Effector memory CD4-positive, alpha-beta T cell (primary cell): ENCODE measurements at places on chromosomes 7 and 10.

DNA sequence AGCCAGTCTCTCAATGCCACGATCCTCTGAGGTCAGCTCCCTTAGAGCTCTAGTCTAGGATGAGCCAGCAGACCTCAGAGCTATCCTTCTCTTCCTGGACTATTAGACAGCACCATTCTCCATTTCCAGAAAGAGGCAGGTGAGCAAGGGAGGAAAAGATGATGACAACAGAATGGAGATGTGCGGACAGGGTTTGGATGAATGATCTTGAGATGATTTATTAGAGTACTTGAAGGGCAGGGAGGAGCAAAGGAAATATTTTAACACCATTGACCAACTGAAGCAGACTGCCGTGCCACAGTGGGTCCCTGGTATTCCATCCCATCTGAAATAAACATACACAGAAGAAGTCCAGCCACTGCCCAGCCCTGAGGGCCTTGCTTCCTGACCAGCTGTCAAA is 94.3 kb downstream of the CFAP58 start:
- H3K4me3 ChIP-seq, result no peak overlapping the region
- no peaks in the 10 kb centered on the region for H3K36me3 ChIP-seq
- H3K27ac ChIP-seq, result no peak overlapping the region
- DNase-seq, result no peak
- H3K27me3 ChIP-seq, result peaks cover 3% of the 10 kb centered on the region
- no peaks in the 10 kb centered on the region for H3K4me1 ChIP-seq

DNA sequence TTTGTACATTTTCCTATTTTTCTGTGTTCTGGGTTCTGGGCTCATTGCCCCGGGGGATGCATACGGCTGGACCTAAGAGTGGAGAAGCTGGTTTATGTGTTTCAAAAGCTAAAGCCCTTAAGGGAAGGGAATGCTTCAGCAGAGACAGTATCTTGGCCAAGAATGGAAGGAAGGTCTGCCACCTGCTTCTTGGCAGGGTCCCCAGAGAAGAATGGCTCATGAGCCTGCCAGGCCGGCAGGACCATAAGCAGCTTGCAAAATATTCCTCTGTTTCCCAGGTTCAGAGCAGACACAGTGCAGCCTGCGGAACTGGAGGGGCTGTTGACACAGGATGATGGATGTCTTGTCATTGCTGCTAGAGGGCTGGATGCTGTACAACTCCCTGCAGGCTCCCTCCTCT is 7.8 kb upstream of the ABHD11 start:
- no peak overlapping the region for H3K4me3 ChIP-seq
- no peaks in the 10 kb centered on the region for H3K27me3 ChIP-seq
- no peaks in the 10 kb centered on the region for H3K36me3 ChIP-seq
- H3K4me1 ChIP-seq, result no peaks in the 10 kb centered on the region
- no peak for DNase-seq

DNA sequence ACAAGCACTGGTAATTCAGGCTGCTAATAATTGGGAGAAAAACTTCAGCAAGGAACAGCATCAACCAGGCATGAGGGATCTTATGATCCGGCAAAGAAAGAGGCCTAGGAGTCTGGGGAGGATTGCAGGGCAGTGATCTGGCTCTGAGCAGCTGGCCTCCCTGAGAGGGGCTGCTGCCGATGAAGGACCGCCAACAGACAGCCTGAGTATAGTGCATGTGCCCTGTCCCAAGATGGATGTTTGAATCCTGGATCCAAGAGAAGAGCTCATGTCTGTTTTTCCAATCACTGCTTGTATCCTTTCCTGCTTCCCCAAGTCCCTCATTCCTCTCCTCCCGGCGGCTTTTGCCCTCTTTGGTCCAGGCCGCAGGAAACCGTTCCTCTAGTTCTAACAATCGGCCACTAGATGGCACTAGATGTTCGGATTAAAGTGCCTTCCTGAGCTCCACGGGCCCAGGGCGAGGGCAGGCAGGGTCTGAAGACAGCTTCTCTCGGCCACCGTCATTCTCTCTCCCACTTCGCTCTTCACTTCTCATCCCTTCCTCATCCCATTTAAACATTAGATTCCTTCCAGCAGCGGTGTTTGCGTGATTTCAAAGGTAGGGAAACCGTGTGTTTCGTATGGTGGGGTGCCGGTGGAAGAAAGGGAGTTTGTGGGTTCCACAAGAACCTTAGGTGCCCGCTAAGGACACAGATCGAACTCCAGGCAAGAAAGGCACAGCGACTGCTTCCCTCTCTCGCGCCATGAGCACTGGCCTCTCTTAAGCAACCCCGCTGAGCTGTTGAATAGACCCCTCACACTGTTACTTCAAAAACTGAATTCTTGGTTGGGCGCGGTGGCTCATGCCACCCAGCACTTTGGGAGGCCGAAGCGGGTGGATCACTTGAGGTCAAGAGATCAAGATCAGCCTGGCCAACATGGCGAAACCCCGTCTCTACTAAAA is 82.4 kb downstream of the ADCYAP1R1 start:
- peak; percentile 11 for DNase-seq
- no peaks in the 10 kb centered on the region for H3K4me1 ChIP-seq
- H3K36me3 ChIP-seq, result no peaks in the 10 kb centered on the region
- no peak overlapping the region for H3K4me3 ChIP-seq
- H3K27me3 ChIP-seq, result no peaks in the 10 kb centered on the region

GRCh38 chr10:66564287-66564686 is 361.5 kb upstream of the LRRTM3 start:
- no peak overlapping the region for H3K4me3 ChIP-seq
- no peaks in the 10 kb centered on the region for H3K36me3 ChIP-seq
- H3K27ac ChIP-seq, result no peak overlapping the region
- no peak for DNase-seq
- no peaks in the 10 kb centered on the region for H3K4me1 ChIP-seq
- H3K27me3 ChIP-seq, result no peaks in the 10 kb centered on the region

DNA sequence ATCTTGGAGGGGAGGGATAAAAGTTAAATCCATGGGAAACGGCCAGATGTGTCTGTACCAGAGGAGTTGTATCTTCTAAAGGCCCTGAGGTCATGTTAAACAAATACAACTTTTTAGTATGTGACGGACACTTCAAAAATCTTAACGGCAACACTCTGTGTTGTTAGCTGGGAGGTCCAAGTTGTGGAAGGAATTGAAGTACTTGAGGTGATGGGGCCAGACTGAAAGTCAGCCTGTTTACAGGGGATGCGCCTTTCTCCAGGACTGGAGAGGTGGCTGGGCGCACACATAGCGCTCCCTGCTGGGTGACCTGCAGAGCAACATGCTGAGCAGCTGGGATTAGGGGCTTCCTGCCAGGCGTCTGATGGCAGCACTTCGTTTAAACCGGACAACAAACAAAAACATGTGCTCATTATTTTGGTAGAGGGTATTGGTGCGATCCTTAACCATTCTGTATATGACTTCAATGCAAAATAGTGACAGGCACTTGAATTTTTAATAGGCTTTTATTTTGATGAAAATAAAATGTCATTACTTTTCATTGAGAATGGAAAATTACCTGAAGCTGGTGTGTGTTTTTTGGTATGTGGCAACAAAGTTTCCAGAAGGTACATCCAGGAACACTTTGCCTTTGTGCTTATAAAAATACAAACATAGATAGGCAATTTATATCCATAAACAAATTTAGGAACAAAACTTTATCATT is 198.2 kb downstream of the MLLT10 start:
- H3K4me1 ChIP-seq, result no peaks in the 10 kb centered on the region
- no peak overlapping the region for H3K4me3 ChIP-seq
- H3K36me3 ChIP-seq, result peaks cover 24% of the 10 kb centered on the region
- no peak for DNase-seq
- no peaks in the 10 kb centered on the region for H3K27me3 ChIP-seq

DNA sequence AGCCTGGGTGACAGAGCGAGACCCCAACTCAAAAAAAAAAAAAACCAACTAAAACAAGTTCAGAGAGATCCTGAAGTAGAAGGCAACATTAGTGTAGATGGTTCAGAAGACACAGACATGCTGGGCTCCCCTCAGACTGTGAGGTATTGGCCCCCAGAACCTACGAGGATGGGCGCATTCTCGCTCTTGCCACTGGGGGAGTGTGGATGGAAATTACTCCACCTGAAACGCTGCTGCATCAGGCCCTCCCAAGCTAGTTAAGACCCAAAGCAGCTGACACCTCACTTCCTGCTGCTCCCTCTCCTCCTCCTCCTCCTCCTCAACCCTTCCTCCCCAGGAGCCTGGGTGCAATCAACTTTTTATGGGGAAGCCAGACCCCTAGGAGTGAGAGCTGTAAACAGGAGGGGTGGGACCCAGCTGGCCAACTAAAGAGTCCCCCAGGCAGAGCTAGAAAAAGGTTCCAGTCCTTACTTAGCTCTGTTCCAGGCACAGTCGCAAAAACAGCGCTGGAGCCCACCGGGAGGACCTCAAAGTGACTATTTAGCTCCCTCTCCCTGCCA is 7.4 kb downstream of the SH3PXD2A start:
- no peak for DNase-seq
- H3K4me3 ChIP-seq, result no peak overlapping the region
- no peak overlapping the region for H3K27ac ChIP-seq

GRCh38 chr10:70260259-70260658 is 23.5 kb downstream of the NPFFR1 start:
- DNase-seq, result no peak
- no peaks in the 10 kb centered on the region for H3K36me3 ChIP-seq
- no peak overlapping the region for H3K27ac ChIP-seq
- H3K27me3 ChIP-seq, result peaks cover 3% of the 10 kb centered on the region
- peaks cover 5% of the 10 kb centered on the region for H3K4me1 ChIP-seq

DNA sequence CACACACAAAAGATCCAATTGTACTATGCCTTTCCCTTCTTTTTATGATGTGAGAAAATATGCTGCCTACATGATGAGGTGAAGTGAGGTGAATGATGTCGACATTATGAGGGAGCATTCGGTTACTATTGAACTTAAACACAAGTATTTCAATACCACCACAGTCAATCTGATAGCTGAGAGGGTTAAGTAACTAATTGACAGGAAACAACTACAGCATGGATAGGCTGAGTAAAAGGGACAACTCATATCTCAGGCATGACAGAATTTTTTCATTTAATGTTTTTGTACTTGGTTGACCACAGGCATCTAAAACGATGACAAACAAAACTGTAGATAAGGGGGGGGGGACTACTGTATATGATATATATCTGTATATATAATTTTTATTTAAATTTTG is 488.9 kb downstream of the SH2D4B start:
- H3K27ac ChIP-seq, result no peak overlapping the region
- no peaks in the 10 kb centered on the region for H3K27me3 ChIP-seq
- no peaks in the 10 kb centered on the region for H3K36me3 ChIP-seq
- no peak overlapping the region for H3K4me3 ChIP-seq
- H3K4me1 ChIP-seq, result no peaks in the 10 kb centered on the region

- H3K4me3 ChIP-seq, result no peak overlapping the region
- peaks cover 12% of the 10 kb centered on the region for H3K27me3 ChIP-seq
- DNase-seq, result no peak
- peaks cover 2% of the 10 kb centered on the region for H3K4me1 ChIP-seq
- H3K27ac ChIP-seq, result no peak overlapping the region
- H3K36me3 ChIP-seq, result no peaks in the 10 kb centered on the region
Measured at GRCh38 chr7:32761451-32762205, 129.9 kb downstream of the KBTBD2 start.

GRCh38 chr7:14551310-14551709 is 351.2 kb downstream of the DGKB start:
- no peak overlapping the region for H3K27ac ChIP-seq
- H3K4me1 ChIP-seq, result no peaks in the 10 kb centered on the region
- no peak for DNase-seq
- no peaks in the 10 kb centered on the region for H3K27me3 ChIP-seq
- H3K36me3 ChIP-seq, result no peaks in the 10 kb centered on the region

DNA sequence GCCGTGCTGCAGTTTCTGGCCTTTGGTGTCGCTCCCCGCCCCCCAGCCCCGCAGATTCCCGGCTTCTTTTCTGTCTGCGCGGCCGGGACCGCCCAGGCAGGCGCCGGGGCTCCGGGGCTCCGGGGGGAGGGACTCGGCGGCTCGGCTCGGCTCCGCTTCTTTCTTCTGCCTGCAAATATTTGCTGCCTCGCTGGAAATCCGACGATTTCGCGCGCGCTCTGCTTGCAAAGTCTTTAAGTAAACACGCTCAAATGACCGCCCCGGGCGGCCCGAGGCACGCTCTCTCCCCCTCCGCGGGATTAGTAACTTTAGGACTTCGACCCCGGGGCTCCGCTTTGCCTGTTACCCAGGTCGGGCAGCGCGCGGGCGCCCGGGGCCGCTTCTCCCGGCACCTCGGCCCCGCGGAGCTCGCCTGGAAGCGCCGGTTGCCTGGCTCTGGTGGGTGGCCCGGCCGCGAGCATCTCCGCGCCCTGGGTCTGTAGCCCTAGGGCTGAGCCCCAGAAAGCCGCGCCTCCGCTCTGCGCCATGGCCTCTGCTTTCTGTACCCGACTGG is 3.9 kb upstream of the GATA3 start:
- H3K4me1 ChIP-seq, result peaks cover 69% of the 10 kb centered on the region

- DNase-seq, result no peak
- no peak overlapping the region for H3K27ac ChIP-seq
- H3K4me1 ChIP-seq, result no peaks in the 10 kb centered on the region
- H3K36me3 ChIP-seq, result no peaks in the 10 kb centered on the region
- no peak overlapping the region for H3K4me3 ChIP-seq
Measured at GRCh38 chr7:42059275-42059674, 177.7 kb downstream of the GLI3 start.

DNA sequence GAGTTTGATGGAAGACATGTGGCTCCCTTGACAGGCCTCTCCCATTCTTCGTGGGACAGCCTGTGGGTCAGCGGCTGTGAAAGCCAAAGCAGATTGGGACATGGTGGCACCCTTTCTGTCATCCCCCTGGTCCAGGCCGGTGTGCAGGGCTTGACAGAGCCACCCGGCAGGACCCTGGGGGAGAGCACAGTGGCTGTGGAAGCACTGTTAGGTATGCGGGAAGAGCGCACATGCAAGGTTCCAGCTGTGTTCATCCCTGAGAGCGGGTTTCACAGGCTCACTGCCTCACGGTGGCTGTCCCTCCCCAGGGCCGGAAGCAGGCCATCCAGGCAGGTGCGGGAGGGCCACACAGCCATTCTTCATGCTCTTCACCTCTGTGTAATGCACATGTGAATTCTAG is 29.8 kb downstream of the SHH start:
- H3K4me1 ChIP-seq, result peaks cover 6% of the 10 kb centered on the region
- H3K4me3 ChIP-seq, result no peak overlapping the region
- H3K36me3 ChIP-seq, result peaks cover 37% of the 10 kb centered on the region
- H3K27me3 ChIP-seq, result no peaks in the 10 kb centered on the region
- no peak for DNase-seq

GRCh38 chr7:85471740-85472139 is 284.9 kb upstream of the SEMA3D start:
- no peak overlapping the region for H3K27ac ChIP-seq
- no peaks in the 10 kb centered on the region for H3K27me3 ChIP-seq
- H3K4me1 ChIP-seq, result no peaks in the 10 kb centered on the region

DNA sequence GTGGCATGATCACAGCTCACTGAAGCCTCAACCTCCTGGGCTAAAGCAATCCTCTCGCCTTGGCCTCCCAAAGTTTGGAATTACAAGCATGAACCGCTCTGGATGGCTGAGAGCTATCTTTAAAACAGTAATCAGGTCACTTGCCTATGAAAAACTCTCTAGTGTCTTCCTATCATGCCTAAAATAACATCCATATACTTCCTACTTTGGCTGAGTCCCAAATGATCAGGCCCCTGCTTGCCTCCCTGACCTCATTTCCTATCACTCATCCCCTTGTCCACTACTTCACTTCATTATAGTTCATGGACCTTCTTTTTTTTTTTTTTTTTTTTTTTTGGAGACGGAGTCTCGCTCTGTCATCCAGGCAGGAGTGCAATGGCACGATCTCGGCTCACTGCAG is 28.0 kb downstream of the SEPTIN7 start:
- DNase-seq, result no peak
- H3K4me1 ChIP-seq, result peaks cover 4% of the 10 kb centered on the region
- H3K27me3 ChIP-seq, result no peaks in the 10 kb centered on the region
- no peak overlapping the region for H3K4me3 ChIP-seq
- H3K27ac ChIP-seq, result no peak overlapping the region
